ENCODE measurements at places on chromosomes 1 and 21.

DNA sequence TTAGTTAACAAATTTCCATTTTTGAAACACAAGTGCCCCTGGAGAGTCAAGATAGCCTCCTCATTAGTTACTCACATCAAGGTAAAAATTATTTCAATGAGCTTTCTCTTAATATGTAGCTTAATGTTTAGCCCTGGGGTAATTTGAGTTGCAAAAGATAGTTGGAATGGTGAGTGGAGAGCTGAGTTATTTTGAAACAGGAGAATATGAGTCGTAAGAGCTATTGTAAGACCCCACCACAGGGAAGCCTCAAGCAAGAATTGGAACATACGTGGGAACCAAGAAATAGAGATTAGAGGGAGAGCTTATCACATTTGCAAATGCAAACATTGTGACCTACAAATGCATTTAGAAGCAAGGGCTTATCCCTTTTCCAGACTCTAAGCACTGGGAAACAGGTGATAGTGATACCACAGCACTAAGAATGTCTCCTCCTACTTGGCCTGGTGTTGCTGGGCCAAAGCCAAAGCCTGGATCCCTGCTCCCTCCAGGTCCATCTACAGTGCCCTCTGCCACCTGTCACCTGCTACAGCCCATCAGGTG lies 635.1 kb downstream of the PTPRC start:
- no peak for DNase-seq

DNA sequence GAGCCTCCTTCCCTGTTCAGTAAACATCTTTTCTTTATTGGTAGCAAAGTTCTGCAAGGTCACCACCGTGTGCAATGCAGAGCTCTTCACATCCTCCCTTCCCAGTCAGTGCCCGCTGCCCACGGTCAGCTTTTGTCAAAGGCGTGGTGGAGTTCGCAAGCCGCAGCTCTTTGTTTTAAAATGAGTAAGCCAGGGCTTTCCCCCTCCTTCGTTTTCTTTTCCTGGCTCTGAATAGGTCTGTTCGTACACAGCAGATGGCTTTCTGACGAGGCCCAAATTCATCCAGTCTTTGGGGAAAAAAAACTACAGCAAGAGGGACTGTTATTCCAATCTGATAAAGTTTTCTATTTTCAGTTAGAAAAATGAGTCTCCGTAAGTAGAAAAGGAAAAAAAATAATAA lies 153.2 kb downstream of the LRIG2 start:
- no peak for DNase-seq

GRCh38 chr1:115182012-115182715 lies 92.9 kb upstream of the TSPAN2 start:
- no peak for DNase-seq

GRCh38 chr1:235429143-235429542 lies 61.9 kb downstream of the TBCE start:
- DNase-seq = no peak

DNA sequence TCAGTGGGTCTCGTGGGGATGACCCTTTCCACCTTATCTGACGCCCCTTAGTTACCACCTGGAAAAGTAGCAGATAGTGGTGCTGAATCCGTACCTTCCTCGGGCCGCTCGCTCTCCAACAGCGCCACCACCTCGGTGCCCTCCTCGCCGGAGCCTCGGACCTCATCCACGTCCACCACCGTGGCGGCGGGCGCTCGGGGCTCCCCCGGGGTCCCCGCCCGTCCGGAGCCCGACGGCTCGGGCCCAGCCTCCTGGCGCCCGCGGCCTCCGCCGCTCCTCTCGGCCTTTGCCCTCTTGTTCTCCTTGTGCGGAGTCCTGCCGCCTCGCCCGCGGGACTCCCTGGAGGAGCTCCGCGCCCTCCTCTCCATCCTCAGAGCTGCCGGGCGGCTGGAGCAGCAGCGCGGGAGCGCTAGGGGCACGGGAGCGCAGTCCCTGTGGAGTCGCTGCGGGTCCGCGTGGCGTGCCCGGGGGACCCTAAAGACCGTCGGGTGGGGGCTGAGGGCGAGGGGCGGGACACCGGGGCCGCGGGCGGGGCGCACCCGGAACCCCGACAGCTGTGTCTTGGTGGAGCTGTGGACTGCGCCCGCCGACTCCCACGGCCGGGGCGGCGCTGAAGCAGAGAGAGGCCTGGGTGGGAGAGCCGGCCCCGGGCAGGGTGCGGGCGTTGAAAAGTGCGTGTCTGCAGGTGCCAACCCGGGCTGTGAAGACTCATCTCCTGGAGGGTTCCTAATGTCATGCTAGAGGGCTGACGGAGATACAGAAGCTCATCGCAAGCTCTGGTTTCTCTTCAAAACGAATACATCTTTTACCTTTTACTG lies at the start of gene NPHS2:
Gene NPHS2, minus strand, starts transcription at position 452 of the 818 bp plus-strand sequence. Its CDS starts 84 bp downstream, at position 368.
- no peak for DNase-seq

- DNase-seq = no peak
Observed at GRCh38 chr1:103489935-103490334, 35.6 kb upstream of the RNPC3 start.

DNA sequence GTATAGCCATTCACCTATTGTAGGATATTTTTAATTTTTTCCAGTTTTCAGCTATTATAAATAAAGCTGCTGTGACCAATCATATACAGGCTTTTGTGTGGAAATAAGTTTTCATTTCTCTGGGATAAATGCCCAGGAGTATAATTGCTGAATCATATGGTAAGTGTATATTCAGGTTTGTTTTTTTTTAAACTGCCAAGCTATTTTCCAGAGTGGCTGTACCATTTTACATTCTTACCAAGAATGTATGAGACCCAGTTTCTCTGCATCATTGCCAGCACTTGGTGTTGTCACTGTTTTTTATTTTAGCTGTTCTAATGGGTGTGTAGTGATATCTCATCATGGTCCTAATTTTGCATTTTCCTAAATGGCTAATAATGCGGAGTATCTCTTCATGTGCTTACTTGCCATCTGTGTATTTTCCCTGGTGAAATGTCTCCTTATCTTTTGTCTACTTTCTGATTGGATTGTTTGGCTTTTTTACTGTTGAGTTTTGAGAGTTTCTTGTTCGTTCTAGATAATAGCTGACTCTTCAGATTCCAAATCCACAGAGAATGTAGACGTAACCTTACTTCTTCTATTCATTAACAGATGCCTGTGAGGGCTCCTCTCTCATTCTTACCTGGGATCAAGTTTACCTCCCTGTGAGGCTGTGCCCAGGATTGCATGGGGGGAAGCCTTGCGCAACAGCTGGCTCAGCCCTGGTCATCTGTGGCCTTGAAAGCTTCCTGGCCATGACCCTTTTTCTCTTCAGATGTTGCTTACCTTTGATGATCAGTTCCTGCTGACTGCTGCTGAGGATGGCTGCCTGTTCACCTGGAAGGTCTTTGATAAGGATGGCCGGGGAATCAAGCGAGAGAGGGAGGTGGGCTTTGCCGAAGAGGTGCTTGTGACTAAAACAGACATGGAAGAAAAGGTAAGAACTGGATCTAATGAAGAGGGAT lies 42.6 kb downstream of the CFAP57 start:
- DNase-seq = no peak

- DNase-seq = no peak
Observed at GRCh38 chr1:84889437-84889836, 3.6 kb downstream of the LPAR3 start.

DNA sequence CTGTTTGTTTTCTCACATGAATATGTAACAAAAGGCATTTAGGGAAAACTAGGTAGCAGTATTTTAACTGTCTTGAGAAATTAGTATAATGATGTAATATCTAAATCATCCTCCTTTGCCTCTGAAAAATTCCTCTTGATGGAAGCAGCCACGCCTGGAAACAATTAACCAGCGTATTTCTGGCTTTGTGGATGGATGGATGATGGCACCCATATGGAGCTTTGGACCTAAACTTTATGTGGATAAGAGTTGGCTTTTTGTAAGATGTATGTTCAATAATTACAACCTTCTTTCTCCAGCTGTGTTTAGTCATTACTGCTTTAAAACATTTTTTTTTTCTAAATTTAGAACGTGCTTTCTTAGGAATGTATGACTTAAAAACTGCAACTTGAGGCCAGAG lies 12.7 kb downstream of the CDCA8 start:
- no peak for DNase-seq

- no peak for DNase-seq
Observed at GRCh38 chr1:205417870-205418635, 3.8 kb downstream of the LEMD1 start.

GRCh38 chr1:91900562-91900961 lies 14.6 kb upstream of the TGFBR3 start:
- no peak for DNase-seq

- DNase-seq = no peak
Observed at GRCh38 chr1:46692811-46693770, 21.4 kb downstream of the TEX38 start.

DNA sequence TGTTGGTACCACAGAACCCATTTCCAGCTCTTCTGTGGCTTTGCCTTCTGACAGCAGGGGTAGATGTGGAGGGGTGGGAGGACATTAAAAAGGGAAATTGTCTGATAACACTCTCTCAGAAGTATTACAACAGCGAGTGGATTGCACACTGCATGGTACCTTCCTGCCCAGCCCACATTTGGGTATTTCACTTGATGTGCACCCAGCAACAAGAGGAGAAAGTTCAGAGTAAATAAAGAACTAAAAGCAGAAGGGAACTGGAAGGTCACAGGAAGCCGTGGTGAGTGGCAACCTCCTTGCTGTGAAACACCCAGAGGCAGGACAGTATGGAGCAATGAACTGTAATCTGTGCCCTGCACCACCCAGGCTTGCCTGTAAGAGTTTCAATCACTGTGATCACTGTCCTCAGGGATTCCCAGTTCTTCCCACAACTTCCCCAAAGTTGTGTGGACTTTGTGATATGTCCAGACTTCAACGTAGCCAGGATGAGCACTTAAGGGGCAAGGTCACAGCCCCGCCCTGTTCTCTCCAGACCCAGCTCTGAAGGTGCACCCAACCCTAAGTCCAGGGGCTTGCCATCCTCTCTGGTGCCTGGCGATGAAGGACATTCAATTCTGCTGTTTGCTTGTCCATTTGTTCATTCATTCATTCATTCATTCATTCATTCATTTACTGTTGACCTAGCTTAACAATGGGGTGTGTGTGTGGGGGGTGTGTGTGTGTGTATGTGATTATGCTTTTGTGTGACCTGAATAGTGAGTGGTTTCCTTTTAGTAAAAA lies 18.7 kb upstream of the F5 start:
- DNase-seq = peak; percentile 77

DNA sequence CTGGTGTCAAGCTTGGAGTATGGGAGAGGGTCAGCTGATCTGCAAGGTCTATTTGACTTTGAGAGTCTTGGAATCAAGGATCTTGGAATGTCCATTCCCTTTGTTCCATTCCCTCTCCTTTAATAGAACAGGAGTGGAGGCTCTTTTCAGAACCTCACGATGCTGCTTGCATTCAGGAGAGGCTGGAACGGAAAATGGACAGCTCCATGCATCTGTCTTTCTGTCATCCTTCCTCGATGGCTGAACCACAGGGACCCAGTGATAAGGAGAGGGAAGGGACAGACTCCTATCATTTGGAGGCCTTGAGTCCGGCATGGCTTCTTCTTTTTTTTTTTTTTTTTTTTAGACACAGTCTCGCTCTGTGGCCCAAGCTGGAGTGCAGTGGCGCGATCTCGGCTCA lies 14.9 kb upstream of the LIN28A start:
- DNase-seq = no peak

DNA sequence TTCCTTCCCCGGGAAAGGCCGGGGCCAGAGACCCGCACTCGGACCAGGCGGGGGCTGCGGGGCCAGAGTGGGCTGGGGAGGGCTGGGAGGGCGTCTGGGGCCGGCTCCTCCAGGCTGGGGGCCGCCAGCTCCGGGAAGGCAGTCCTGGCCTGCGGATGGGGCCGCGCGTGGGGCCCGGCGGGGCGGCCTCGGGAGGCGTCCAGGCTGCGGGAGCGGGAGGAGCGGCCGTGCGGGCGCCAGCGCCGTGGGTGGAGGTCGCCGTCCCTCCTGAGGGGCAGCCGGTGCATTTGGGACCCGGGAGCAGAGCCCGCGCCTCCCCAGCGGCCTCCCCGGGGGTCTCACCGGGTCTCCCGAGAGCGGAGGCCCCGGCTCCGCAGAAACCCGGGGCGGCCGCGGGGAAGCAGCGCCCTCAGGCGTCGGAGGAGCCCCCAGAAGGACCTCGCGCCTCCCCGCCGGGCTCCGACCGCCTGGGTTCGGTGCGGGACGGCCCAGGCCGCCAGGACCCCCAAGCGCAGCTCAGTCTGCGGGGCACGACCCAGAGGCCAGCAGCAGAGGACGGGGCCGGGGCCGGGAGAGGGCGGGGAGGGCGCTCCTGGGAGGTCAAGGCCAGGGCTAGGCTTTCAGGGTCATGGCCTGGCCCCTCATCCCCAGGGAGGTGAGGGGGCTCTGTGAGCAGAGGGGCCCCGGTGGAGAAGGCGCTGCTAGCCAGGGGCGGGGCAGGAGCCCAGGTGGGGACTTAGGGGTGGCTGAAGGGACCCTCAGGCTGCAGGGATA lies 7.2 kb upstream of the SLX9 start:
- DNase-seq = peak; percentile 77

DNA sequence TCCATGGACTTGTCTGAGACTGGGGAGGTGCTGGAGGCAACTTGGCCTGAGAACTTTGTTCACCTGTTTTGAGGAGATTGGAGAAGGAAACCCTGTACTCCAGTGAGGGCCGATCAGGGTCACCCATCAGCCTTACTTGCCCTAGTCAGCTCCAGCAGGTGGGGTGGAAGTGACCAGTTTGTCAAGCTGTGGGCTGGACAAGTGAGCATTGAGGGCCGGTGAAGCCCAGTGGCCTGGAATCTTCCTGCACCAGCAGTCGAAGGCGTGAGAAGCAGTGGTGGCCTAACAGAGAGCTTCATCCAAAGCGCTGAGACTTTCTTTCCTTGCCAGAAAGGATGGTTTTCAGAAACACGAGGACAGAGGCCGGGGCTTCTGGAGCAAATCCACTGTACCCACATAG lies 9.6 kb downstream of the SLC37A1 start:
- no peak for DNase-seq

DNA sequence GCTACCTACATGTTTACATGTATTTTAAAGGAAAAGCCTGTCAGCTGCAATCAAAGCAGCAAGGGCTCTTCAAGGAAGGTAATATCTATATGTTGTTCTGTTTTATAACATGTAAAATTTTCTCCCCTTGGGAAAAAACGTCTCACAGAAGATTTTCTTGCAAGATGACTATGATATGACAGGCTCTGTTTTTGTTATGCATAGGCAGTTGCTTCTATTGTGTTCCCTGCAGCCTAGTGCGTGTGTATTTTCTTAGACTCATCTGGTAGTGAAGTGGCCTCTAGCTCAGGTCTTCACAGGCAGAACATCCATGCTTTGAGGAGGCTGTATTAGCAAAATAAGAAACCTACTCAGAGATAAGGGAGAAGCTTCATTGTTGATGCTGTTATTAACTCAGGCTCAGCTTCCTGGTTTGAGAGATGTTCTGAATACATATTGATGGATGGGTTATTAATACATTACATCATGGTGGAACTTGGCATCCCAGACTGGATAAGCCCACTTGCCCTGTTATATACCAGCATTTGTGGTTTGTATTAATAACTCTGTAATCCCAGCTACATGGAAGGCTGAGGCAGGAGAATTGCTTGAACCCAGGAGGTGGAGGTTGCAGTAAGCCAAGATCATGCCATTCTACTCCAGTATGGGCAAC lies 35.8 kb downstream of the LAMC1 start:
- no peak for DNase-seq

DNA sequence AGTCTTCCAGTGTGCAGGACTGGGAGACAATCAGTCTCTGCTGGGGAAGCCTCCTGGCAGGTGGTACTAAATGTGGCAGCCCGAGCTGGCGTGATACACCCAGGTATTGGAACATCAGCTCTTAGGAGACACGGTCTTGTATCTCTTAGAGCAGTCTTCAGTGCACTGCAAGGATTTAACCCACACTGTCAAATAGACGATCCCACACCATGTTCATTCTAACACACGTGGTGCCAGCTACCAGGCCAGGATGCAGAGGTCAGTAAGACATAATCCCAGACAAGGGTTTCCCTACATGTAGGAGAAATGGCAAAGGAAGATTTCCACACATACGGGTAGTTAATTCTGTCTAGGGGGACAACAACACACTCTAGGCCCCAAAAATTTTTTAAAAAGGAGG lies 8.7 kb downstream of the TRIM11 start:
- peak; percentile 1 for DNase-seq
